ENCODE measurements at places on chromosomes 1 and 21. TPM values are rescaled to one million over a fixed set of nuclear protein-coding genes. Genes with fewer than 3 reads are reported as not detected.

Gene S100A8
- 2.6 TPM for total RNA-seq

DNA sequence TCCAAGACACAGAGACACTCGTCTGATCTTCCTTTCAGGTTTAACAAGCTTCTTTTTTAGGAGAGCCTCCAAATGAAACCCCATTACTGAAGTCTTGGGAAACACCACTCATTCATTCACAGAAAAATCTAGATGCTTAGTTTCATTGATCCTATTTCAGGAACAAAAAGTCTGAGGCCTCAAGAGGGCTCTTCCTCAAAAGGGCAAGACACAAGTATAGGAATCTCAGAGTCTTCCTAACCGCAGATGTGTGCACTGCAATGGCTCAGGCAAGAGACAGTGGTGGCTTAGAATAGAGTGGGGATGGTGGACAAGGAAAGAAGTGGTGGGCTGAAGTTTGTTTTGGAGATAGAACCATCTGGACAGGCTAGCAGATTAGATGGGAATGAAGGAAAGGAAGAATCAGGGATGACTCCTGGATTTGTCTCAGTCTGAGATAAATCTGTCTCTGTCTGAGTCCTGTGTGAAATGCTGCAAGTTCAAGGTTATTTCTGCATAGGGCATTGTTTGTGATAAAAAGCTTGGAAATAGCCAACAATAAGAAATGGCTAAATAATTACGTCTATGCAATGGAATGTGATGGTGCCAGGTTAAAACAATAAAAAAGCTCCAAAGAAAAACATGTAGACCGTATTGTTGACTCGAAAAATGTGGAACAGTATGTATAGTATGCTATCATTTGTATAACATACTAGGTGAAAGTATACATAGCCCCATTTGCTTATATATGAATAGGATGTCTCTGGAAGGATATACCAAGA is 8.9 kb upstream of the CTSE start:
- no peaks in the 10 kb centered on the region for H3K36me3 ChIP-seq
- no peak overlapping the region for H3K4me3 ChIP-seq
- DNase-seq: no peak
- peaks cover 4% of the 10 kb centered on the region for H3K4me1 ChIP-seq

DNA sequence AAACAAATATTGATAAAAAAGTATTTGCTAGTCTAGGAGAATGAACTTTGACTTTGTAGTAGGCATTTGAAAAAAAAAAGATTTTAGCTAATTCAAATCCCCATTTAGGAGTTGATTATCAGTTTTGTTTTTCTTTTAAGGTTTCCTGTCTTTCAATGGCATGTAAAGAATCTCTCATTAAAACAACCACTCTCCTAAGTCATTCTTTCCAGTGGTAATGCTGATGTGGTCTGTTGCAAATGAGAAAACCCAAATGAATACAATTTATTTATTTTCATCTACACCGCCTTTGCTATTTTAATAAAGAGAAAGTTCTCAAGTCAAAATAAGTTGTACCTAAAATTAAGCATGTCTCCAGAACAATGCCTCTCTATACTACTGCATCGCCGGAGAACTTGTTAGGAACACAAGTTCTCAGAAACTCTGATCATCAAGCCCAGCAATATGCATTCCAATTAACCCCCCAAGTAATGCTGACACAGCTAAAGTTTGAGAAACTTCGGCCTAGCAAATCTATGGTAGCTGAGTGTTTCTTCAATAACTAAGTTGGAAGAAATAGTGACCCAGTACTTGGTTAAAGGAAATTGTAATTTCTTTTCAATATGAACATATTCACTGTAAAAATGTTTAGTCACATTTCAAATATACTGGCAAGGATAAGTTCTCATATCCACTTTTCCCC is 255.1 kb downstream of the PTPRC start:
- DNase-seq: no peak
- H3K36me3 ChIP-seq: no peaks in the 10 kb centered on the region
- H3K4me1 ChIP-seq: no peaks in the 10 kb centered on the region
- no peak overlapping the region for H3K27ac ChIP-seq
- no peaks in the 10 kb centered on the region for H3K27me3 ChIP-seq

Gene DENND2D
- 164 TPM for total RNA-seq

- H3K36me3 ChIP-seq: no peaks in the 10 kb centered on the region
- no peak for DNase-seq
- no peaks in the 10 kb centered on the region for H3K27me3 ChIP-seq
Measured at GRCh38 chr1:153592748-153593147, 20.2 kb downstream of the S100A16 start.

- H3K36me3 ChIP-seq: no peaks in the 10 kb centered on the region
- H3K27ac ChIP-seq: no peak overlapping the region
- no peak for DNase-seq
Measured at GRCh38 chr1:61208172-61208571, 125.8 kb downstream of the NFIA start.

GRCh38 chr1:67958472-67958871 is 92.0 kb downstream of the DIRAS3 start:
- no peaks in the 10 kb centered on the region for H3K27me3 ChIP-seq
- no peaks in the 10 kb centered on the region for H3K36me3 ChIP-seq
- DNase-seq: no peak
- no peaks in the 10 kb centered on the region for H3K4me1 ChIP-seq
- H3K27ac ChIP-seq: no peak overlapping the region
- no peak overlapping the region for H3K4me3 ChIP-seq

DNA sequence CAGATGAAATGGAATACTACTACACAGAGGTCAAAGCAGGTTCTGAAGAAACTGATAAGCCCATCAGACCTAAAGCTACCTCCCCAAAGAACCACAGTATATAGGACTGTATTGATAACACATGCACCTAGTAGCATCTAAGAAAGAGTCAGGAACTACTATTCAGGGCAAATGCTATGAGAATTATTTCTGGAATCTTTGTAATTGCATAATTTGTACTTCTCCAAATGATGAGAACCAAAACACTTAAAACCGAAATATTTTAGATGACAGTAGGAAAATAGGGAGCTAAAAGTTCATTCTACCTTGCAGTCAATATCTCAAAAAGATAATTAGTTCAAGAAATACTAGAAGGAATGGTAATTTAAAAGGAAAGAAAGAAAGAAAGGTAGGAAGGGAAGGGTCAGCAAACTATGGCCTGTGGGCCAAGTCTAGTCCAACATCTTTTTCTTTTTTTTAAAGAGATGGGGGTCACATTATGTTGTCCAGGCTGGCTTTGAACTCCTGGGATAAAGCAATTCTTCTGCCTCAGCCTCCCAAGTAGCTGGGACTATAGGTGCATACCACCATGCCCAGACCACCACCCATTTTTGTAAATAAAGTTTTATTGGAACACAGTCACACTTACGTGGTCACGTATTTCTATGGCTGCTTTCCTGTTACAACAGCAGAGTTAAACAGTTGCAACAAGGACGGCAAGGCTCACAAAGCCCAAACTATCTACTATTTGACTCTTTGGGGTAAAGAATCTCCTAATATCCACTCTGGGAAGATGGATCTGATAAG is 24.0 kb downstream of the EGLN1 start:
- DNase-seq: no peak
- no peaks in the 10 kb centered on the region for H3K4me1 ChIP-seq
- H3K27me3 ChIP-seq: no peaks in the 10 kb centered on the region
- H3K4me3 ChIP-seq: no peak overlapping the region

Gene RGS4
- not detected for total RNA-seq

DNA sequence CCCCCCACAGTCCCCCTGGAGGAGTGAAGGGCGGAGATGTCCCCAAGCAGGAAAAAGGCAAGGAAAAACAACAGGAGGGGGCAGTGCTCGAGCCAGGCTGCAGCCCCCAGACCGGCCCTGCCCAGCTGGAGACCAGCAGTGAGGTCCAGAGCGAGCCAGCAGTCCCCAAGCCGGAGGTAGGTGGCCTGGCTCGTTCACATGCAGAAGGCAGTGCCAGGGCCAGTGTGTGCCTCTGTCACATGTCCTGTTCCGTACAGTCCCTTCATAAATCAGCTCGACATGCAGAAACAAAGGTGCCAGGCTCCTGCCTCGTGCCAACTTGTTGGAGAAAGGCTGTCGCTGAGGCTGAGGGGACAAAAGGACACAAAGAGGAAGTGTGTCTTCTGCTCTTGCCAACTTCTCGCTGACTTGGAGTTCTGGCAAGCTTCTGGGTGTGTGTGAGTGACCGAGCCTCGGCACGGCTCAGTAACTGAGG is 24.1 kb upstream of the MPZL1 start:
- no peaks in the 10 kb centered on the region for H3K4me1 ChIP-seq
- H3K27me3 ChIP-seq: no peaks in the 10 kb centered on the region

Gene TTC22
- 9.8 TPM for total RNA-seq

DNA sequence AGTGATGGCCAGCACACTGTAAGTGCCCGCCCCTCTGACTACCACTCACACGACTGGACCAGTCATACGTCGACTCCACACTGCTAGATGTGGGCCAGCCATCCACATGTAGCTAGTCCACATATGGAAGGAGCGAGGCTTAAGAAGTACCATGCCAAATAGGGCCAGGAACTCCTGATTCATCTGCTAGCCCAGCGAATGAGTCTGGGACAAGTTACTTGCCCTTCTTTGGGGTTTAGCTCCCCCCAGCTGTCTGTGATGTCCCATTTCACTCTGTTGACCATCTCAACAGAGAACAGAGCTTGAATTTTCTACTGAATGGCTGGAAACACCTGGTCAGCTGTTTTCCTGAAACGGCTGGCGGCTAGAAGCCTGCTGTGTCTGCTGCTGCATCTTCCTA is 5.8 kb downstream of the CSRP1 start:
- no peak for DNase-seq
- peaks cover 8% of the 10 kb centered on the region for H3K4me1 ChIP-seq
- no peak overlapping the region for H3K27ac ChIP-seq

DNA sequence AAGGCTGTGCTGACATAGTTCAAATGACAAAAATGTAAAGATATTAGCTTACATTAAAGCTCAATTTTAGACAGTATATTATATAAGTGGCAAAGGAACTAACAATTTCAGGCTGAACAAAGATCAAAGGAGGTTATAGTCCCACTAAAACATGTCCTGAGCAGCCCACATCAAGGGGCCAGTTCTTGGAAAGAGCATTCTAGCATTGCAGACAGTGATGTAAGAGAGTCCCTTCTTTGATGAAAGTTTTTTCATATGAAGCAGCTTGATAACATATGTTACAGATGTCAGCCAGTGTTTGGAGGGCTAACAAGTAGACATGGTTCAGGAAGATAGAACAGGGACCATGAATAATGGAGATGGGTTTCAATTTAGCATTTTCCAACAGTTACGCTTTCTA is 301.7 kb downstream of the NTNG1 start:
- H3K27ac ChIP-seq: no peak overlapping the region
- no peaks in the 10 kb centered on the region for H3K4me1 ChIP-seq
- DNase-seq: no peak
- no peaks in the 10 kb centered on the region for H3K36me3 ChIP-seq
- H3K4me3 ChIP-seq: no peak overlapping the region
- H3K27me3 ChIP-seq: no peaks in the 10 kb centered on the region

DNA sequence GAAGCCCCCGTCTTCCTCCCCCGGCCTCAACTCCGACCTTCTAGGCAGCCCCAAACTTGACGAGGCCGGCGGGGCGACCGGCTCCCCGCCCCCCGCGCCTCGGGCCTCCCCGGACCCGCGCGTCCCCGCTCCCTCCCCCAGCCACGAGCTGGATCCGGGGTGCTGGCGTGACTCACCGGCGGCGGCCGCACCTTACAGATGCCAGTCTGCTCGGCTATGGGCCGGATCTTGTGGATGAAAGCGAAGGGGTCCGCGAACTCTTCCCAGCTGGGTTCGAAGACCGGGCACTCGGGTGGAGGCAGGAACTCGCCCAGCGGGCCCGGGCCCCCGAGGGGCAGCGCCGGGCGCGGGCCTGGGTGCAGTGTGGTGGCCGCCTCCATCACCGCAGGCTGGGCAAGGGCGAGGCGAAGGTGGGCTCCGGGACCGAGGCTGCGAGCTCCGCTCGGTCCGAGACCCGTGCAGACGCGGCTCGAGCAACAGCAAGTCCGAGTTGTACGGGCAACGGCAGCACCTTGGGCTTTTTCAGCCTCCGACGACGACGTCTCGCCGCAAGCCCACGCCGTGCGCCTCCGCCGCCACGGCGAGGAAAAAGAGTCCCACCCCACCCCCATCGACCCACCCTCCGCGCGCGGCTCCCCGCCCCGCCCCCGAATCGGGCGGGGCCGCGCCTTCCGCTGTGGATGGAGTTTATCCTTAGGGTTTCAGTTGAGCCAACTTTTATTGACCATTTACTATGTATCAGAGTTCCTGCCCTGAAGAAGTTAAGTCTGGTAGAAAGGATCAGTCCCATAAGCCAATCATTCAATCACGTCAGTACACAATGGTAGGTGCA is at the start of gene KDM5B:
KDM5B (minus strand) TSS at position 496 of the 832 bp plus-strand sequence; CDS start at position 380, 116 bp downstream.
- peak within 1 kb of the TSS; percentile 72 for H3K27ac ChIP-seq
- H3K36me3 ChIP-seq: peaks cover 11% of the 10 kb centered on the region
- DNase-seq: peak; percentile 26
- peaks cover 19% of the 10 kb centered on the region for H3K4me1 ChIP-seq

- H3K27me3 ChIP-seq: no peaks in the 10 kb centered on the region
- H3K36me3 ChIP-seq: no peaks in the 10 kb centered on the region
- no peak overlapping the region for H3K4me3 ChIP-seq
- no peaks in the 10 kb centered on the region for H3K4me1 ChIP-seq
- DNase-seq: no peak
Measured at GRCh38 chr1:212401838-212402582, 12.7 kb downstream of the PACC1 start.

- no peaks in the 10 kb centered on the region for H3K4me1 ChIP-seq
- no peak for DNase-seq
- no peak overlapping the region for H3K4me3 ChIP-seq
- no peaks in the 10 kb centered on the region for H3K27me3 ChIP-seq
- no peaks in the 10 kb centered on the region for H3K36me3 ChIP-seq
- no peak overlapping the region for H3K27ac ChIP-seq
Measured at GRCh38 chr1:93552741-93553455, 105.0 kb downstream of the FNBP1L start.

- H3K4me1 ChIP-seq: no peaks in the 10 kb centered on the region
- no peak overlapping the region for H3K27ac ChIP-seq
- no peaks in the 10 kb centered on the region for H3K27me3 ChIP-seq
- H3K36me3 ChIP-seq: no peaks in the 10 kb centered on the region
- H3K4me3 ChIP-seq: no peak overlapping the region
Measured at GRCh38 chr1:43251024-43251423, 18.8 kb upstream of the TMEM125 start.

GRCh38 chr1:52444463-52444862 is 40.1 kb downstream of the PRPF38A start:
- no peak overlapping the region for H3K4me3 ChIP-seq
- no peaks in the 10 kb centered on the region for H3K27me3 ChIP-seq
- no peak for DNase-seq

Gene RGS13
- total RNA-seq: not detected

DNA sequence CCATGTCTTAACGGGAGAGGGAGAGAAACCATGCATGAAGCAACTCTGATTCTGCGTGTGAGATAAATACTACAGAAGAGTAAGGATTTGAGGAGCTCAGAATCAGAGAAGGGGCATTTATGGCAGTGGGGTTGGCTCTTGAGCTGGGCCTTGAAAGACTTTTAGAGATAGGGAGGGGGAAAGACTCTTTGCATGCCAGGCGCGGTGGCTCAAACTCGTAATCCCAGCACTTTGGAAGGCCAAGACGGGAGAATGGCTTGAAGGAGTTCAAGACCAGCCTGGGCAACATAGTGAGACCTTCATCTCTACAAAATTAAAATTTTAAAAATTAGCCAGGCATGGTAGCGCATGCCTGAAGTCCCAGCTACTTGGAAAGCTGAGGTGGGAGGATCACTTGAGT is 672 bp downstream of the ARMH1 start:
- peak overlapping the region; percentile 81 for H3K4me3 ChIP-seq
- no peak for DNase-seq
- no peaks in the 10 kb centered on the region for H3K36me3 ChIP-seq
- no peak overlapping the region for H3K27ac ChIP-seq
- no peaks in the 10 kb centered on the region for H3K4me1 ChIP-seq
